CD4-positive, CD25-positive, alpha-beta regulatory T cell (primary cell): ENCODE measurements at places on chromosomes 1 and 21.

DNA sequence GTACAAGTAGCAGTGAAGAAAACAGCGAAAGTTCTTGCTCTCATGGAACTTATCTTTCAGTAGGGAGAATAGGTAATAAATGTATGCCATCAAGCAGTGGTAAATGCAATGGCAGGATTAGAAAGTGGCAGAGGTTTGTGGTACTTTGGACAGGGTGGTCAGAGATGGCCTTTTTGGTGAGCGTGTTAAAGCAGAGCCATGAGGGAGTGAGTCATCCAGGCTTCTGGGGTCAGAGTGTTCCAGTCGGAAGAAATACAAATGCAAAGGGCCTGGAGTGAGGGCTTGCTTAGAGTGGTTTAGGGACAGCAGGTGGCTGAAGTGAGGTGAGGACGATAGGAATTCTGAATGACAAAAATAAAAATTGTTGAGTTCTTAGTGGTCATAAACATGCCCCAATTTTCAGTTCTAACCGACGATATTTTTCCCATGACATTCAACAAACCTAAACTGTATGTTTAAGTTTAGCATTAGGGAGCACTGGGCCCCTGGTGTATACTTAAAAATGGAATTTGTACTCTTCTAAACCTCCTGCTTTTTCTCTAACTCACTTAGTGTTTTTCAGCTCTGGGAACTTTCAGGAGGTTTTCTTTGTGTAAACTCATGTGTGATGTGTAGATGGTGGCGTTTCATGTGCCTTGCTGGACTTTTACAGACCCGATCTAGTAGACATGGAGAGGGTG is 78.2 kb downstream of the MACF1 start:
- H3K36me3 ChIP-seq: peaks cover 59% of the 10 kb centered on the region
- no peak overlapping the region for H3K27ac ChIP-seq
- H3K27me3 ChIP-seq: no peaks in the 10 kb centered on the region
- H3K4me1 ChIP-seq: peaks cover 18% of the 10 kb centered on the region
- no peak overlapping the region for H3K4me3 ChIP-seq

GRCh38 chr1:110411173-110411735 is 3.8 kb upstream of the LAMTOR5 start:
- H3K27me3 ChIP-seq: no peaks in the 10 kb centered on the region
- DNase-seq: no peak
- H3K27ac ChIP-seq: no peak overlapping the region
- H3K4me3 ChIP-seq: no peak overlapping the region
- H3K4me1 ChIP-seq: peaks cover 15% of the 10 kb centered on the region

- DNase-seq: no peak
- no peaks in the 10 kb centered on the region for H3K36me3 ChIP-seq
Observed at GRCh38 chr1:40841602-40842001, 20.6 kb downstream of the CITED4 start.

GRCh38 chr1:11961230-11961629 is 19.0 kb upstream of the MFN2 start:
- no peak for DNase-seq
- H3K27me3 ChIP-seq: no peaks in the 10 kb centered on the region
- no peak overlapping the region for H3K27ac ChIP-seq
- H3K36me3 ChIP-seq: no peaks in the 10 kb centered on the region

DNA sequence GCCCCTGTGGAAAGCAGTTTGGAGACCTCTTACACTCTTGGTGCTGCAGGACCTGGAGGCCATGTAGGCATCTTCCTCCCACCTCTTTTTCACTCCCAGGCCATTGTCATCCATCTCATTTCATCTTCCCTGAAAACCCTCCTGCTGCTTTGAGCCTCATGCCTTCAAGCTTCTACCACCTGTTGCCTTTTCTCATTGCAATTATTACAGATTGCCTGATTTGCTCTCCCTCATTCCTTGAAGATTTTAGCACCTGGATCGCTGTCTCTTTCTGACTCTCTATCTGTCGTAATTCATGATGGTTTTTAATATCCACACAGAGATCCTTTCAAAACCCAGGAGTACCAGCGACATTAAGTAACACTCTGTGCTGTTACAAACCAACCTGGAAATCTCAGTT is 350.2 kb downstream of the CAMTA1 start:
- no peak for DNase-seq
- no peaks in the 10 kb centered on the region for H3K36me3 ChIP-seq

DNA sequence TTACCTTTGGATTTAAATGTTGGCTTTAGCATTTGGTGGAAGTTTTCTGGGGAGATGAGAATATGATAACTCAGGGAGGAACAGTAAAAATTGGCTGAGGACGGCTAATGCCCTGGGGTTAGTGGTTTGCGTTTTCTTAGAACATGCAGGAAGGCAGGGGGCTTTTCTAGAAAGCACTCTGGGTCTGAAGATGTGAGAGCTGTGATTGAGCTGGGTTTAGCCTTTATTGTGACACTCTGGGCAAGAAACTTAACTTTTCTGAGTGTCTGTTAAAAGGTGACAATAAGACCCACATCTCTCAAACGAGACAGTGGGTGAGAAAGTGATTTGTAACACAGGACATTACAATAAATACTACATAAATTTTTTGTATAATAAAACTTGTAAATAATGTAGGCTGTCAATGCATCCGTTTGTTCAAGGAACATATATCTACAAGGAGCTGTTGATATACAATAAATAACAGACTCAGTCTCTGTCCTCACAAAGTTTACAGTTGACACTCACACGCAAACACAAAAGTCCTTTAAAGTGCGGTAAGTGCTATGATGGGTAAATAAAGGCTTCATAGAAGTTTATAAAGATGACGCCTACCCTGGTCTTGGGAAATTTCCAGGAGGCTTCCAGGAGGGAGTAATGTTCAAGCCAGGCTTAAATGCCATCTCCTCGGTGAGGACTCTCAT is 49.5 kb upstream of the MRPS6 start:
- H3K4me3 ChIP-seq: no peak overlapping the region
- H3K27me3 ChIP-seq: no peaks in the 10 kb centered on the region
- H3K27ac ChIP-seq: no peak overlapping the region
- peaks cover 14% of the 10 kb centered on the region for H3K4me1 ChIP-seq

GRCh38 chr1:22789356-22789994 is 78.8 kb downstream of the EPHB2 start:
- H3K27me3 ChIP-seq: no peaks in the 10 kb centered on the region
- no peak for DNase-seq
- H3K27ac ChIP-seq: no peak overlapping the region
- H3K4me3 ChIP-seq: no peak overlapping the region
- no peaks in the 10 kb centered on the region for H3K36me3 ChIP-seq
- H3K4me1 ChIP-seq: no peaks in the 10 kb centered on the region

- H3K4me3 ChIP-seq: no peak overlapping the region
- no peaks in the 10 kb centered on the region for H3K36me3 ChIP-seq
- no peaks in the 10 kb centered on the region for H3K27me3 ChIP-seq
- no peak for DNase-seq
Observed at GRCh38 chr1:202320081-202320405, 21.7 kb downstream of the UBE2T start.

DNA sequence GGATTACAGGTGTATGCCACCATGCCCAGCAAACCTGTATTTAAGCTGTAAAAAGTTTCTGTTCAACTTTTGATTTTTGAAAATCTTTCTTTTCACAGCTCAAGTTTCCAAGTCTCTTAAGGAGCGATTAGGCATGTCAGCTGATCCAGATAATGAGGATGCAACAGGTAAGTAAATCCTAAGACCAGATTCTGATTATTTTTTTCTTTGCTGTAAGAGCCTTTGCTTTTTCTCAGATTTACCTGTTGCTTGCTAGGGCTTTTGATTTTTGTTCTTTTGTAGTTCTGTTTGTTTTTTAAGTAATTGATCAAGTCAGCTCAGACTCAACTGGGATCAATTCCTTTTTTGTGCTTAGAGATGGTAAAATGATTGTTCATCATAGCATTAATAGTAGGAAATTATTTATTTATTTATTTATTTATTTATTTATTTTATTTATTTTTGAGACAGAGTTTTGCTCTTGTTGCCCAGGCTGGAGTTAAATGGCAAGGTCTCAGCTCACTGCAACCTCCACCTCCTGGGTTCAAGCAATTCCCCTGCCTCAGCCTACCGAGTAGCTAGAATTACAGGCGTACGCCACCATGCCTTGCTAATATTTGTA is 21.1 kb upstream of the SNRPE start:
- no peak overlapping the region for H3K27ac ChIP-seq
- no peaks in the 10 kb centered on the region for H3K27me3 ChIP-seq
- no peaks in the 10 kb centered on the region for H3K4me1 ChIP-seq
- no peak overlapping the region for H3K4me3 ChIP-seq

DNA sequence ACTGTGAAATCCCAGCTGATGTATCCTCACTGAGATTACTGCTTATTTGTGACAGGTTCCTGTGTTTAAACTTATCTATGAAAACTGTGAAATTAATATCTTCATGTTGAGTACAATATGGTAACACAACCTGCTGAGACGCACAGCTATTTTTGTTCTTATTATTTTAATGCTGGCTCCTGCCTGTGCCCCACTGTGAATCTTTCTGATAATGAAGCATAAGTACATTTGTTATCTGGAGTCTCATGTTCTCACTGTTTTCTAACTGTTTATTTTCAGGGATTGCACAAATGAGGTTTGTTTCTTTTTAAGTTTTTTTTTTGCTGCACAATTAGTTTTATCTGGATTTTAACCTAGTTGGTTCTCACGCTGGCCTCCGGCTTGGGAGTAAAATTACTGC is 39.9 kb upstream of the IFNAR2 start:
- H3K4me3 ChIP-seq: peak overlapping the region; percentile 22
- peaks cover 3% of the 10 kb centered on the region for H3K27me3 ChIP-seq
- H3K4me1 ChIP-seq: peaks cover 36% of the 10 kb centered on the region

DNA sequence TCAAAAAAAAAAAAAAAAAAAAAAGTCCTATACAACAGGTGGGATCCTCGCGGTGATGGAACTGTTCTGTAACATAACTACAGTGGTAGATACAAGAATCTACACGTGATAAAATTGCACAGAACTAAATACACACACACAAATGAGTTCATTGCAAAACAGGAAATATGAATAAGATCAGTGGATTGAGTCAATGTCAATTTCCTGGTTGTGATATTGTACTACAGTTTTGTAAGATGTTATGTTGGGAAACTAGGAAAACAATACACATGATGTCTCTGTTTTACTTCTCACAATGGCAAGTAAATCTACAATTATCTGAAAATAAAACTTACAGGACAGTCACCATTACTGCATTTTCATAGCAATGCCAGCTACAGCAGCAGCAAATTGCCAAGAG is 59.8 kb downstream of the ITGB3BP start:
- no peaks in the 10 kb centered on the region for H3K27me3 ChIP-seq
- no peaks in the 10 kb centered on the region for H3K4me1 ChIP-seq
- DNase-seq: no peak

- DNase-seq: no peak
- H3K4me3 ChIP-seq: no peak overlapping the region
- no peaks in the 10 kb centered on the region for H3K4me1 ChIP-seq
Observed at GRCh38 chr1:205925736-205926135, 17.5 kb downstream of the SLC26A9 start.

- peaks cover 85% of the 10 kb centered on the region for H3K4me1 ChIP-seq
- H3K4me3 ChIP-seq: peak overlapping the region; percentile 58
- no peaks in the 10 kb centered on the region for H3K36me3 ChIP-seq
- H3K27me3 ChIP-seq: no peaks in the 10 kb centered on the region
- DNase-seq: no peak
- peak overlapping the region; percentile 95 for H3K27ac ChIP-seq
Observed at GRCh38 chr1:145983206-145983675, 13.1 kb downstream of the TXNIP start.

DNA sequence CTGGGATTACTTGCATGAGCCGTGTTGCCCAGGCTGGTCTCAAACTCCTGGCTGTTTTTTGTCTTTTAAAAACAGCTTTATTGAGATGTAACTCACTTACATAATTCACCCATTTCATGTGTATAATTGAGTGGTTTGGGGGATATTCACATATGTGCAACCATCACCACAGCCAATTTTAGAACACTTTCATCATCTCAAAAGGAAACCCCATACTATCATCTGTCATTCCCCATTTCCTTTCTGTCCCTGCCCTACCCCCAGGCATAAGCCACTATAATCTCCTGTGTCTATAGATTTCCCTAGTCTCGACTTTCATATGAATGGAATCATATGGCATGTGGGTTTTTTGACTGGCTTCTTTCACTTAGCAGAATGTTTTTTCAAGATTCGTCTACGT is 43.3 kb downstream of the GPR137B start:
- no peaks in the 10 kb centered on the region for H3K27me3 ChIP-seq
- H3K4me3 ChIP-seq: no peak overlapping the region
- H3K36me3 ChIP-seq: peaks cover 13% of the 10 kb centered on the region
- H3K27ac ChIP-seq: no peak overlapping the region

- H3K4me3 ChIP-seq: no peak overlapping the region
- H3K27me3 ChIP-seq: no peaks in the 10 kb centered on the region
- no peak overlapping the region for H3K27ac ChIP-seq
- H3K36me3 ChIP-seq: no peaks in the 10 kb centered on the region
- no peak for DNase-seq
- H3K4me1 ChIP-seq: no peaks in the 10 kb centered on the region
Observed at GRCh38 chr1:7011826-7012225, 226.6 kb downstream of the CAMTA1 start.

- no peaks in the 10 kb centered on the region for H3K36me3 ChIP-seq
- H3K4me1 ChIP-seq: no peaks in the 10 kb centered on the region
- no peak overlapping the region for H3K4me3 ChIP-seq
- peaks cover 11% of the 10 kb centered on the region for H3K27me3 ChIP-seq
- no peak overlapping the region for H3K27ac ChIP-seq
Observed at GRCh38 chr1:159647616-159648015, 60.0 kb downstream of the APCS start.

GRCh38 chr1:241171991-241172390 is 185.0 kb downstream of the RGS7 start:
- H3K27ac ChIP-seq: no peak overlapping the region
- H3K27me3 ChIP-seq: no peaks in the 10 kb centered on the region
- DNase-seq: no peak
- no peaks in the 10 kb centered on the region for H3K36me3 ChIP-seq
- H3K4me3 ChIP-seq: no peak overlapping the region
- no peaks in the 10 kb centered on the region for H3K4me1 ChIP-seq

DNA sequence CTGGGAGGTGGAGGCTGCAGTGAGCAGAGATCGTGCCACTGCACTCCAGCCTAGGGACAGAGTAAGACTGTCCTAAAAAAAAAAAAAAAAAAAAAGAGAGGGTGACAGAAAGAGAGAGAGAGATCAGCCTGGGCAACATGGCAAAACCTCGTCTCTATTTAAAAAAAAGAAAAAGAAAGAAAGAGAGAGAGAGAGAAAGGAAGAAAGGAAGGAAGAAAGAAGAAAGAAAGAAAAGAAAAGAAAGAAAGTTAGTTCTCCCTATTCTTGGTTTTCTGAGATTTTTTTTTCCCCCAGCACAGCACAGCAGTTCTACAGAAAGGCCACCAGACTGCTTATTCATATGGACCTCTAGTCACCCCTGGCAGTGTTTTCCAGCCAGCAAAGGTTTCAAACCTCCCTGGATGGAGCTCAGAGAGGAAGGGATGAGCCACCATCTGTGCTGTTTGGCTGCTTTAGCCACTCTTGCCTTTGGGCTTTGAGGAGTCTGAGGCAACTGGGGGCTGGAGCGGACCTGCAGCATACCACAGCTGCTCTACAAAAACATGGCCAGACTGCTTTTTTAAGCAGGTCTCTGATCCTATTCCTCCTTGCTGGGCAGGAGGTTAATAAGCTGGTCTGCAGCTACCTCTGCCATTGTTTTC is 10.6 kb downstream of the S100A6 start:
- no peaks in the 10 kb centered on the region for H3K4me1 ChIP-seq
- H3K27me3 ChIP-seq: no peaks in the 10 kb centered on the region
- H3K36me3 ChIP-seq: no peaks in the 10 kb centered on the region
